Cerebellum (tissue), 4 donors: ENCODE measurements at places on chromosomes 4 and X. TPM values are rescaled to one million over a fixed set of nuclear protein-coding genes. Genes with fewer than 3 reads are reported as not detected.

SCML1 gene
- 8.2 TPM for total RNA-seq

GLOD5 gene
- not detected for total RNA-seq

CITED1 gene
- total RNA-seq, result 3.9 TPM

POU4F2 gene
- total RNA-seq, result 3.8 TPM

MAGEA11 gene
- total RNA-seq, result not detected

BBS12 gene
- 7.3 TPM for total RNA-seq

NSUN7 gene
- 5.1 TPM for total RNA-seq

RWDD4 gene
- 18.1 TPM for total RNA-seq

ADH1B gene
- 0.54 TPM for total RNA-seq

IDH3G gene
- 31.1 TPM for total RNA-seq

GPC3 gene
- 13.8 TPM for total RNA-seq

PKD2 gene
- total RNA-seq, result 46.5 TPM

PNCK gene
- 21.0 TPM for total RNA-seq
